HL-60 (cell line): ENCODE measurements at places on chromosomes 11 and 22.

DNA sequence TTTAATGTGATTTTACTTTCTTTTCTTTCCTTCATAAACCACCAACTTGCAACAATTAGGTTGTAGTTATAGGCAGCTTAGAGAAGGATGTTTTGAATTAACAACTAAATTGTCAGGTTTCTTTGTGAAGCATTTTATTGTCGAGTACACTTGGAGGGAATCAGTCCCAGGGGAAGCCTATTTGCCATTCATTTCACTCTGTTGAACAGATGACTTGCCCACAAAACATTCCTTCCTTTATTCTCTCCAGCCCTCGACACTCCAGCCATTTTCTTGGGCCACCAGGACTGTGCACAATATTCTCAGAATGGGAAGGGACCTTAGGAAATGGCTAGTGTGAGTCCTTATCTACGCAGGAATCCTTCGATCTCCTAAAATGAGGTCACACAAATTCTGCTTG is 620.6 kb downstream of the SOX6 start:
- DNase-seq: no peak

- no peak for DNase-seq
Observed at GRCh38 chr22:37229012-37229804, 14.9 kb downstream of the RAC2 start.

DNA sequence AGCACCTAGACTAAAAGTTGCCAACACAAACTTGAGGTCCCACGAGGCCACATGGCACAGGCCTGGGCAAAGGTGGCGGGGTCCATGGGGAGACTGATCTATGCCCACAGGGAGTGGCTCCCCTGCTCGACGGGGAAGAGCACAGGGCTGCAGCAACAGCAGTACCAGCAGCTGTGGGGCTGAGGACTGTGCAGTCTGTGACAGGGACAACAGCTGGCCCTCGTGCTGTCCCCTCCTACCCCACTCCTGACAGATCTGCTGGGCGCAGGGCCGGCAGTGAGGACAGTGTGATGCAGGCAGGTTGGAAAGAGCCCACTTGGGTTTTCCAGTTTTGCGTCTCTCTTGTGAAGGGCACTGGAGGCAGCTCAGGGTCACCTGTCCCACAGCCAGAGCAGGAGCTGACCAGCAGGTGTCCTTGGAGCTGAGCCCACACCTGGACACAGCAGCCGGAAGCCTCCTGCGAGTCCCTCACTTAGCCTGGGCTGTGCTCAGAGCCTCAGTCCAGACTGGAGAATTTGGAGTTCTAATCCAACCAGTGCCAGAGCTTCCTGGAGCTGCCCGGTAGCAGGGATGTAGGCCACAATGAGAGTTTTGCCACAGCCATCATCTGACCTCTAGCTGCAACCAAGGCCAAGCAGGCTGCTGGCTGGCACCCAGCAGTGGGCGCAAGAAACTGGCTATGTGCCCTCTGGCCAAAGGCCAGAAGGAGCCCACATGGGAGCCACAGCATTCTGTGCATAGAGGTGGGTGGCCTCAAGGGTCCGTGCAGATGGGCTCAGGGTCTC is 3.6 kb upstream of the GAS2L1 start:
- no peak for DNase-seq

GRCh38 chr11:118622376-118623268 is 15.2 kb downstream of the PHLDB1 start:
- DNase-seq: no peak

- peak; percentile 72 for DNase-seq
Observed at GRCh38 chr22:19419086-19419463, 12.5 kb downstream of the HIRA start.

GRCh38 chr22:47197773-47198500 is 435.5 kb downstream of the TBC1D22A start:
- DNase-seq: no peak

- DNase-seq: peak; percentile 91
Observed at GRCh38 chr11:124758355-124759265, 3.5 kb downstream of the ESAM start.

DNA sequence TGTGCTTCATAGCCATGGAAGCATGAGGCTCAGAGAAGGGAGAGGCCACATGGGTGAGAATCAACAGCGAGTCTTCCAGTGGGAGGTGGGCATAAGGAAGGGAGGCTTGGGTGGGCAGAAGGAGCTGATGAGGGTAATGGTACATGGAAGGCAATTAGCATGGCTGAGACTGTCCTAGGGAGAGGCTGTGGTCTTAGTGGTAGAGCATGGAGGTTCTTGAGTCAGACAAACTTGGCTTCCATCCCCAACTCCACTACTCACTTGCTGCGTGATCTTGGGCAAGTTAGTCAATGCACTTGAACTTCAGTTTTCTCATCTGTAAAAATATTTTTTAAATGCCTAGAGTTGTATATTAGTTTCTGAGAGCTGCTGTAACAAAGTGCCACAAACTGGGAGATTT is 227.2 kb upstream of the E2F8 start:
- DNase-seq: no peak

- DNase-seq: peak; percentile 30
Observed at GRCh38 chr11:112113539-112114457, 27.1 kb downstream of the SDHD start.

- DNase-seq: no peak
Observed at GRCh38 chr11:1271002-1271401, 38.4 kb downstream of the TOLLIP start.

DNA sequence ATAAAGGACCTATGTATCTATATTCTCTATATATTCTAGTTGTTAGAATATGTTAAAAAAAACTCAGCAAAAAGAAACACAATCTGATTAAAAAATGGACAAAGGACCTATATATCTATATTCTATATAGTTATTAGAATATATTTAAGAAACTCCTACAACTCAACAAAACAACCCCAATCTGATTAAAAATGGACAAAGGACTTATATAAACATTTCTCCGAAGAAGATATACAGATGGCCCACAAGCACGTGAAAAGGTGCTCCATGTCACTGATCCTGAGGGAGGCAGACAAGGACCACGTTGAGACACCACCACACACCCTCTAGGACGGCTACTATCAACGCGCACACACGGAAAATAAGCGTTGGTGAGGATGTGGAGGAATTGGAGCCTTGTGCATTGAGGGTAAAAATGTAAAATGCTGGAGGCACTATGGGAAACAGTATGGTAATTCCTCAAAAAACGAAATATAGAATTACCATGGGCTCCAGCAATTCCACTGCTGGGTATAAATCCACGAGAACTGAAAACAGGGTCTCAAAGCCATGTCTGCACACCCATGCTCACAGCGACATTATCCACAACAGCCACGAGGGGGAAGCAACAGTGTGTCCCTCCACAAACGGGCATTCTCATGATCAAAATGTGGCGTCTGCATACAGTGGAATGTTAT is 22.7 kb downstream of the YPEL1 start:
- peak; percentile 58 for DNase-seq

DNA sequence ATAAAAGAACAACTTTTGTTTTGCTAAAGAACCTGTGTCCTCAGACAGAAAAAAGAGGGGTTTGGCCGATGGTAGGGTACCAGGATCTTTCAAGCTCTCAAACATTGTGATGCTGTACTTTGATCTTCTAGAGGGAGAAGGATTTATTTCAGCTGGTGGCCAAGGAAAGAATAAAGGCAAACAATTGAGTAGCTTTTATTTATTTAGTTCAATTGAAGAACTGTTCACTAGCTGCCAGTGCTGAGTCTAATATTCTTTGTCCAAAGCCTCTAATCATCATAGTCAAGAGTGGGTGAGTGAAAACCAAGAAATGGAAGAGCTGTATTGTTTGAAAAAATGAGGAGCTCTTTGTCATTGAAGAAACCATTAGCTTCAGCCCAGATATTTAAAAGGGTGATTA is 138.4 kb downstream of the FAT3 start:
- no peak for DNase-seq

GRCh38 chr22:25084405-25085107 is 115.1 kb upstream of the CRYBB3 start:
- no peak for DNase-seq

GRCh38 chr11:125901872-125902271 is 1.1 kb downstream of the PUS3 start:
- DNase-seq: no peak

DNA sequence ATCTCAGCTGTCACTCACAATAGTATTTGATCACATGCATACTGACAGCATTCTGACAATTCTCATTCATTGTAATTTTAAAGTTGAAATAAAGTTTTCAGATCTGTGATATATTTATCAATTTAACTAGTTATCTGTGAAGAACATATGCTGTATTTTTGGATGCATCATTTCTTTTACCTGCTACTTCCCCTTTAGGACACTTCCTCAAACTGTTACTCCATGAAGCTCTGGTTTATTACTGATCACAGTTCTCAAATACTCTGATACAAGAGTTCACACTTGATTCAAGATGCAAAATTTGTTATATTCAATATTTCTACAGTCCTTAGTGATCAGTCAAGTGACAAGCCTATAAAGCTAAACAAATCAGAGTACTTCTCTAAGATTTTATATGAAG is 1655.2 kb downstream of the LRRC4C start:
- DNase-seq: no peak

DNA sequence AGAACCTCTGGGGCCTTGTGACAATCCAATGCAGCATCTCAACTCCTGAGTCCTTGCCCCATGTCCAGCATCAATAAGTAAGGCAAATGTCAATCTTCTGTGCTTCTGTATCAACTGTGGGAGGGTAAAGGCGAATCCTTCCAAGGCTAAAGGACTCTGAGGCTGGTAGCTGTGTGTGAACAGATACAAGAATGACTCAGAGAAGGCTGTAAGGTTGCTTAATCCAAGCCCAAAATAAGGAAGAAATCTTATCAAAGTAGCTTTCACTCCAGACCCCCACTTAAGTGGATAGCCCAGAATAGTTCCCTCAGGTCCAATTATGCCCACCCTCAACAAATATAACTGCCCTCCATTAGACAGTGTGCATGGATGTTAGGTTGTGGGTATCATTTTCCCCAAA is 28.1 kb upstream of the SCGB1A1 start:
- DNase-seq: no peak

DNA sequence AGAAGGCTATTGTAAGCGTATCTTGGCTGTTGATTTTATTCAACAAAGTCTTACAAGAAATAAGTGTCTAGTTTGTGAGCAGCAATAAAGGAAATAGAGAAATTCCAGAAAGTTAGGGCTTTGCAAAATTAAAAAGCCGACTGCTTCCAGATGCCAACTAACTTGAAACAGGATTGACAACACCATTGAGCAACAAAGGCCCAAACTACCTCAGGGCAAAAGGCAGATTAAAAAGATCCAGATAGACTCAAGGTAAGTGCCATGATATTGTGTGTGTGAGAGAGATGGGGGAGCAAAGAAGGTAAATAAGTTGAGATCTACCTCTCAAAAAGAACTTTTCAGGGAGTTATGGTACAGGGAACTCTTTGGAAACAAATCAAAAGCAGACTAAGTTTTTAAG is 49.1 kb downstream of the PARVG start:
- no peak for DNase-seq

DNA sequence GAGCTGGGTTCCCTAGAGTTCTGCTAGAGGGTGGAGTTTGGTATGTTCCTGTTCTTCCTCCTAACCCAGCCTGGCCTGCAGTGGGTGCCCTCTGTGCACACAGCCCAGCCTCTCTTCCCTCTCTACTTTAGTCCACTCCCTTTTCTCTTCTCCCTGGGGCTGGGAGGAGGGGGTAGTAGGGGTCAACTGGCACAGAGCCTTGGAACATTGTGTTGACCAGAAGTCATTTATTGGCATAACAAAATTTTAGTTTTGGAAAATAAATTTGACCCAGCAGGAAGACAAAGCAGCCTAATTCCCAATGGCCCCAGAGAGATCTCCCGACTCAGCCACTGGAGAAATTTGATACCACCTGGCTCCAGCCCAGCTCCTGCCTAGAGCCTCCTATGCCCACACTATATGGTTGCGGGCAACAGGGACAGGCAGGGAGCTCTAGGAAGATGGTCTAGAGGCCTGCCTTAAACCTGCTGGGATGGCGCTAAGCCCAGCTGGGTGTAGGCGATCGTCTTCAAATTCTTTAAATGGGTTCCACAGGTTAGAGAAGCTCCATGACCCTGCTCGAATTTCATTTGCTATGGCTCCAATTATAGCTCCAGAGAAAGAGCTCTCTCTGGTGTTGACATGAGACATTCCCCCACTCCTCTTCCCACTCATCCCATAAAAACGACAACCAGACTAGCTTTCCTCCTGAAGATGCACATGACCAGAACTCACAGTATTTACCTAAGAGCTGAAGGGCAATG is 9.9 kb downstream of the PCSK7 start:
- DNase-seq: no peak

DNA sequence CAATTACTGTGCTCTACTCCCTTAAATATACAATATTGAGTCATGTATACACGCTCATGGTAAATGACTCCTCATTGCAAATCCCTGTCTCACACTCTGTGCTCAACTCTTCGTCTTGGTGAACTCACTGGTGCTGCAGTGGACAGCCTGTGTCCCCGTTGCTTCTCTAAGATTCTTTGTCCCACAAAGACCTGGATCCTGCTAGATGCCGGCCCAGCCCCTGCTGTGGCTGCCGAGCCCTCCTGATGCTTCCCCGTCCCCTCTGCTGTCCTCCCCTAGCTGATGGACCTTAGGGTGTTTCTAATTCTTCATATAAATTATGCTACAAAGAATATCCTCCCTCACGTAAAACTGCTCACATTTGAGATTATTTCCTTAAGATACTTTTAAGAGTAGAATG is 5.5 kb downstream of the APOL2 start:
- no peak for DNase-seq

GRCh38 chr11:116773203-116774097 is 663 bp upstream of the BUD13 start:
- DNase-seq: peak; percentile 49

- no peak for DNase-seq
Observed at GRCh38 chr11:18523084-18523483, 3.7 kb downstream of the TSG101 start.

DNA sequence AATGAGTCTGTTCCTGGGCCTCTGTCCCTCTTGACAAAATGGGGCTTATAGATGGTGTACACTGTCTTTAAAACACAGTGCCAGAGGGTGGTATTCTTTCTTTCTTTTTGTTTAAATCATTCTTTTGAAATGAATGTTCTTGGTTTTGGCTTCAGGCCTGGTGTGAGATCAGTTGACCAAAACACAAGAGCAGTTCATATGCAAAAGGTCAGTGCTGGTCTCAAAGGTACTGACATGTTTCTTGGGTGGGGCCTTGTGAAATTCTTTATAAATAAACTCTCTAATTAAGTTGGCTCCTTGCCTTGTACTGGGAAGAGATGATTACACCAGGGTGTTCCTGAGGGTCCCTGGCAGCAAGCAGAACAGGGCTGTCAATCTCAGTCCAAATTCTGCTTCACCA is 110.0 kb downstream of the FBXO7 start:
- no peak for DNase-seq

- DNase-seq: no peak
Observed at GRCh38 chr22:39457556-39458443, 988 bp downstream of the MGAT3 start.
